ENCODE measurements at places on chromosomes 11 and 22.
A peak's percentile ranks its signal among the peaks of the same experiment; 100 is the strongest.

GRCh38 chr11:41051919-41052635, 407.4 kb downstream of the LRRC4C start:
- DNase-seq, result no peak

GRCh38 chr11:85182441-85183387, 444.4 kb downstream of the DLG2 start:
- no peak for DNase-seq

- no peak for DNase-seq
Observed at GRCh38 chr11:12792018-12792417, 117.8 kb downstream of the TEAD1 start.

DNA sequence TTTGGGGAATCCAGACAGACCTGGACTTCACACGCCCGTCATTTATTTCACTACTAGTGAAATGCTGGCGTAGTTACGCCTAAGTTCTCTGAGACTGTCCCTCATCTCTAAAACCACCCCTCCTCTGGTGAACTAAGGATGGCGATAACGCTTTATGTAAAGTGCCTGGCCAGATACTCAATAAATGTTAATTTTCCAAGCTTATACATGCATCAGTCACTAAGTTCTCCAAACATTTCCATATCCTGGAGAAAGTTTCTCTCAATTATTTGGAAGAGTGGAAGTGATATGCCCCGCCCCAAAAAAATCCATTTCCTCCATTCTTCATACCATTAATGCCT, 1.1 kb upstream of the FBXO3 start:
- no peak for DNase-seq

DNA sequence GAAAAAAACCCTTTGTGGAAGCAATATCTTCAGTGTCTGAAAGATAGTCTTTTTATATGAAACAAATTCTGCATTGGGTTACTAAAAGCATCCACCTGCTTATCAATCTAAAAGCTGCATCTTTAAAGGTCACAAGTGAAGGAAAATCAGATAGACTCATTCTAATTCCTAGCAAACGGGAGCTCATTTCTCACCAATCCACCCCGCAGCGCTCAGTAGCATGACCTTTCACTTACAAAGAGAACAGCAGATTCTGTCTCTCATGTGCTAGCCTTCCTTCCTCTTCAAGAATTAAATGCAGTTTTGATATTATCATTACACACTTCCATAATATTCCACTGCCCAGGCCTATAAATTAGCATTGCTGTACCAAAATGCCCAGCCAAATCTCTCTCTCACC, 212.9 kb downstream of the CADM1 start:
- no peak for DNase-seq

DNA sequence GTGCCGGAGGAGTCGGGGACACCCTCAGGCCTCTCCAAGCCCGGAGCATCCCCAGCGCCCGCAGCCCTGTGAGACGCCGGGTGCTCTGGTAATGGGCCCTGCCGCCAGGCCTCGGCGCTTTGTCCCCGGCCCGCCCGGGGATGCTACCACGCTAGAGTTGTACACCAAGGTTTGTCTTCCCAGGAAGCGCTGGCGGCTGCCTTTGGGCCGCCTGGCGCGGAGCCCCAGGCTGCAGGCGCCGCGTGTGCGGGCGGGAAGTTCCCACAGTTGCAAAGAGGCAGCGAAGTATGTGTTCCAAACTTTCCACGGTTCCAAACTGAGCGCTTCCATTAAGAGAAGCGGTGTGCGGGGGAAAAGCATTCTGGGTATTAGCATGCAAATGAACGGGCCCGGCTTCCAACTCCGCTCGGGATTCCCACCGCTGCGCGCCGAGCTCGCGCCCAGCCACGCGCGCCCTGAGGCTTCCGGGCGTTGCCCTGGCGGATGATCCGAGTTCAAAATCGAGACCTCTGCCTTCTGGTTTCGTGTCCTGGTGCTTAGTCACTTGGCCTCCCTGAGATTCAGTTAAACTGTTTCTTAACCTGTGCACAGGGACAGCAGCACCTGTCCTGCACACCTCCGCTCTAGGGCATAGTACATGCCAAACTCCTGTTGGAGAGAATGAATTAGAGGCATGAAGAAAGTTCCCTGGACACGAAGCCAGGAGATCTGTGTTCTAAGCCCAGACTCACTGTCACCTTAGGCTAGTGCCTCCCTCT, 1.3 kb upstream of the PATZ1 start:
- DNase-seq, result peak; percentile 31

- DNase-seq, result peak; percentile 65
Observed at GRCh38 chr11:65429068-65429681, 6.6 kb downstream of the NEAT1 start.

- DNase-seq, result no peak
Observed at GRCh38 chr11:105226091-105226490, 86.5 kb upstream of the CARD18 start.

DNA sequence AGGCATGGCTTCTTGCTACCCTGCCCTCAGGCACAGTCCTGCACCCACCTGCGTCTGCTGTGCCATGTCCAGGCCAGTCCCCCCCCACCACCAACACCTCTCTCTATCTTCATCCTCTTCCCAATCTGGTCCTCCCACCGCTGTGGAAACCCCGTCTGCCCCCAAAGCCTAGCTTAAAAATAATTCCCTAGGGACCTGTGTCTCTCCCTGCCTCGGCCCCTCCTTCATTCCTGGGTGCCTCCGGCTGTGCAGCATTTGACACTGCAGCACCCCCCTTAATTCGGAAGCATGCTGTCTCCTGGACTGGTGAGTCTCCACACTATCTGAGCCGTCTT, 2.5 kb upstream of the ASCL2 start:
- DNase-seq, result no peak

DNA sequence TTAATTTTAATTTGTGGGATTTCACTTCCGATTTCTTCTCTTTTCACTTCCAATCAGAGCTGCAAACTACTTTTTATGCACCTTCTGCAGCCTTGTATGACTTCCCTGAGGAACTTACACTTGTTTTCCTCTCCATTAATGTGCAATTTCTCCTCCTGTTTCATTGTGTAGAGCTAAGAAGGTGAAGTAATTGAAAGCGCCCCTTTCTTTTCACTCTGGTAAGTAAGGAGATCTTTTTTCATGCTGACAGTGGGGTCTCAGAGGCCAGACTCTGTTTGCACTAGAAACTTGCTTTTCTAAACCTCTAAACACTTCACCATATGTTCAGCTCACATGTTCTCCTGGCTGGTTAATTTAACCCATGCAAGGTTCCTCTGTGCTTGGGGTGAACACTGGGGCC, 117.0 kb downstream of the FANCF start:
- DNase-seq, result no peak

GRCh38 chr11:121071846-121072450, 29.1 kb upstream of the TECTA start:
- no peak for DNase-seq

DNA sequence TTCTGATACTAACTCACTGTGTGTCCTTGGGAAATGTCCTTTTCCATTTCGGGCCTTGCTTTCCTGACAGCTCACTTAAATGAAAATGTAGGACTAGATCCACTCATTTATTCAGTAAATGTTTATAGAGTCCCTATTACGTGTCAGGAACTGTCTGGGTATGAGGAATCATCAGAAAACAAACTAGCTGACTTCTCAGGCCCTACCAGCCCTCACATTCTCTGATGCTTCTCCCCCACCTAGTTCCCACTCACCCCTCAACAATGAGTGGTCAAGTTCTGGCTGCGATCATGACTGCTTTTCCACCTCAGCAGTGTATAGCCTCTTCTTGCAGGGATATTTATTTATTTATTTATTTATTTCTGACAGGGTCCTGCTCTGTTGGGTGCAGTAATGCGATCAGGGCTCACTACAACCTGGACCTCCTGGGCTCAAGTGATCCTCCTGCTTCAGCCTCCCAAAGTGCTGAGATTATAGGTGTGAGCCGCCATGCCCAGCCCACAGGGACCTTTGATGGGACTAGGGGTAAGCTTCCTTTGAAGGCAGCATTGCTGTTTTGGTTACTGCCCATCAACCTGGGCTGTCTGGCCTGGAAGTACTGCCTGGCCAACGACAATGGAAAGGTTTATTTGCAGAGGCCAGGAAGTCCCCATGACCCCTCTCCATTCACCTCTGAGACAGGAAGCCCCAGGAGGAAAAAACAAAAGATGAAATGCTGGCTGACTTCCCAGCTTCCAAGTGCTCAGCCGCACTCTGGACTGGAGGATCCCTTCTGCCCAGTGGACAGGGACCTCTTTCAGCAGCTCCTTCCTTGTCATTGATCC, 33.1 kb upstream of the POLD3 start:
- DNase-seq, result no peak

- DNase-seq, result no peak
Observed at GRCh38 chr11:70512716-70513115, 114.4 kb downstream of the CTTN start.

DNA sequence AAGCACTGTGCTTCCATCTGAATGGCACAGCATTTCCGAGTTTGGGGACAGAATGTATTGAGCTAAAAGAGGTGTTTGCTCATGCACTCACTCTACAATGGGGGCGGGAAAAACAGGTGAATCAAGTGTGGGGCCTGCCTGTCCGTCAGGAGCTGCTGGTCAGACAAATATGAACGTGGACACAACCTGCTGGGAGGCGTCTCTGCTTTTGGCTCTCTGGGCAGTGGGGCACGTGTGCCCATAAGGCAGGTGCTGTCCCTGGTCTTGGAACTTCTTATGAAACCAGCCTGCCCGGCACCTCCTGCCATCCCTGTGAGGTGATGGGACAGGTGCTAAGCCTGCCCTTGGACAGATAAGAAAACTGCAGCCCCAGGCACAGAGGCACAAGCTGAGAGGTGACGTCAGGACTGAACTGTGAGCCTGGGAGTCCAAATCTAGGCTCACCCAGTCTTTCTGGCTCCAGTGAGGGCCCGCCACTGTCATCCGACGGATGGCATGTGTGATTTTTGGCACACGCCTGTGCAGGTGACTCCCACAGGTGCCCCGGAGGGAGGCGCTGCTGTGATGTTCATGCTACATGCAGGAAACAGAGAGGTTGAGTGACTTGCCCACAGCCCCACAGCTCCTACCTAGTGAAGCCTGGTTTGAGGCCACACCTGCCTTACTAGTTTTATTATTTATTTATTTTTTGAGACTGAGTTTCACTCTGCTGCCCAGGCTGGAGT, 51.6 kb downstream of the SMIM38 start:
- DNase-seq, result no peak

DNA sequence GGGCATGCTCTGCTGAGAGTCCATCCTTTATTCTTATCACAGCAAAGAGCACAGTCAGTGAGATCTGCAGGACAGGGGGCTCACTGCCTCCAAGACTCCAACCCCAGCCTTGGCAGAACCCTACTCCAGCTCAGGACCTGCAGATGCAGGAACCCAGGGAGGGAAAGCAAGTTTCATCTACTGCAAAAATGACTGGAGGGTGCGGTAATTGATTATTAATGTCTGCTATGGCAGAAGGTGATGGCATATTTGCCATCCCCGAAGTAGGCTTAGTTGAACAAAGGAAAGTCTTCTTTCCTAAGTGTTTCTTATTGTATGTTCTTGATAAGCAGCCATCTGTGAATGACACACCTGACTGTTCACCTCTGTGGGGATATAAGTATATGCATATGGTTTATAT, 9.2 kb downstream of the SCUBE1 start:
- DNase-seq, result no peak

- DNase-seq, result no peak
Observed at GRCh38 chr22:16953206-16954059, 54.6 kb downstream of the GAB4 start.

- no peak for DNase-seq
Observed at GRCh38 chr22:29780748-29781676, 13.8 kb downstream of the UQCR10 start.

DNA sequence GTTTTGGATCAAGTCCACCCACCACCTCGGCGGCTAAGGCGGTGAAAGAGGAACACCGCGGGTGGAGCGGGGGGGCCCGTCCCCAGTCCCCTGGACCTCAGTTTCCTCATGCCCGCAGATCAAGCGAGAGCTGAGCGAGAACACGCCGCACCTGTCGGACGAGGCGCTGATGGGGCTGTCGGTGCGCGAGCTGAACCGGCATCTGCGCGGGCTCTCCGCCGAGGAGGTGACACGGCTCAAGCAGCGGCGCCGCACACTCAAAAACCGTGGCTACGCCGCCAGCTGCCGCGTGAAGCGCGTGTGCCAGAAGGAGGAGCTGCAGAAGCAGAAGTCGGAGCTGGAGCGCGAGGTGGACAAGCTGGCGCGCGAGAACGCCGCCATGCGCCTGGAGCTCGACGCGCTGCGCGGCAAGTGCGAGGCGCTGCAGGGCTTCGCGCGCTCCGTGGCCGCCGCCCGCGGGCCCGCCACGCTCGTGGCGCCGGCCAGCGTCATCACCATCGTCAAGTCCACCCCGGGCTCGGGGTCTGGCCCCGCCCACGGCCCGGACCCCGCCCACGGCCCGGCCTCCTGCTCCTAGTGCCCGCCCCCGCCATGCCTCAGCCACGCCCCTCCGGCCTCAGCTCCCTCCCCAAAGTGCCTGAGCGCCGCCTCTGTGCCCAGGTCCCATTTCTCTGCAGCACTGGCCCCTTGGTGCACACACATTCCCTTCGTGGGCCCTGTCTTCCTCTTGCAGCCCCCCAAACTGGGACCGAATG, 12.7 kb downstream of the MAFF start:
- peak; percentile 76 for DNase-seq

GRCh38 chr11:44726283-44727113, at the start of gene TSPAN18:
TSS of gene TSPAN18 (plus strand) at chr11:44726962. CDS start at chr11:44906417, 179,455 bp downstream.
- peak; percentile 60 for DNase-seq

DNA sequence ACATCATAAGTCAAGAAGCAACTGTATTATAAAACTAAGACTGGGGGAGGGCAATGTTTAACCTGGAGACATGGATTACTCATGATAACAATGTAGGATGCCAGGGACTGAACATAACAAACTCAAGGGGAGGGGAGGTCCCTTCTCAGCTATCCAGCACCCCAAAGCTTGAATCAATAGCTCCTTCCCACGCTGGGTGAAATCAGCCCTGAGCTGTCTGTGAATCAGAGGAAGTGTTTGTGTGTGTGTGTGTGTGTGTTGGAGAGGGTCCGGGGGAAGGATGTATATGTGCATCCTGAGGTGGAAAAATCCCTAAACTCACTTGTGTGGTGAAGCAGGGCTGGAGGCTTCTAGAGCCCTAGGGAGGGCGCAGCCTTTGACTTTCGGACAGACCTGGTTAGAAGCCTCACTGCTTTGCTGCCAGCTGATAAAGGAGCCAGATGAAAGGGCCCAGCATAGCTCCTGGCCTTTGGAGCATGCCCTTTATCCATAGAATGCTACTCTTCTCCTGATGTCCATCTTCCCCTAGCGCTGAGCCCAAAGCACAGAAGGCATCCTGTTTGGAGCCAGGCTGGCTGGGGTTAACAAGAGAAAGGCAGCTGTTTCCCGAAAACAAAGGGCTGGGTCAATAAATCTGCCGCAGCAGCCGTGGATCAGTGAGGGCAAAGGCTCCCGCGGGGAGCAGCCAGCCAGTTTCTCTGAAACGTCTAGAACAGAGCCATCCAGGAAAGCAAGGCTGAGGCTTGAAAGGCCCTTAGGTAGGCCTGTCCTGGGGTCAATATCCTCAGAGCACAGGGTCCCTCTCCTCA, 35.8 kb downstream of the TNKS1BP1 start:
- DNase-seq, result no peak

DNA sequence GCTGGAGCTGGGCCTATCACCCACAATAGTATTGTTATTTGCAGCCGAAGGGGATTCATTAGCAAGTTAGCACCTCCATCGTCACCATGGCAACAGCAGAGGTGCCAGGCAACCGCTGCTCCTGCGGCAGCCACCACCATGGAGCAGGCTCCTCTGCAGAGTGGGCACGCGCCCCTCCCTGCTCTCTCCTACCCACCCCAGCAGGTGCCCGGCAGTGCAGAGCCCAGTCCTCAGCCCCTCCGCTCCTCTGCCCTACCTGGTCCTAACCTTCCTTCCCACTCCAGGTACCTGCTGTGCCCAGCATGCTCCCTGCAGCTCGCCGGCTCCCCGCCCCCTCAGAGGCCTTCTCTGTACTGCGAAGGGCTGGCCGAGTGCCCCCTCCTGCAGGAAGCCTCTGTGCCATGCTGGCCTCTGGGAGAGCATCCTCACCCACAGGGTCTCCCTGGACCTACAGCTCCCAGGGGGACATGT, 3.6 kb downstream of the DUSP8 start:
- DNase-seq, result peak; percentile 73

Data from CD4-positive, alpha-beta T cell treated with Interferon alpha-2 for 1 hour (primary cell).